ENCODE measurements at places on chromosomes 5 and 9. TPM values are rescaled to one million over a fixed set of nuclear protein-coding genes. Genes with fewer than 3 reads are reported as not detected.

GRCh38 chr9:27423915-27424710, 100.0 kb upstream of the IFNK start:
- DNase-seq, result no peak

GRCh38 chr5:54775645-54776044, 209.7 kb downstream of the ESM1 start:
- DNase-seq, result no peak

Gene MSMP
- total RNA-seq, result not detected

DNA sequence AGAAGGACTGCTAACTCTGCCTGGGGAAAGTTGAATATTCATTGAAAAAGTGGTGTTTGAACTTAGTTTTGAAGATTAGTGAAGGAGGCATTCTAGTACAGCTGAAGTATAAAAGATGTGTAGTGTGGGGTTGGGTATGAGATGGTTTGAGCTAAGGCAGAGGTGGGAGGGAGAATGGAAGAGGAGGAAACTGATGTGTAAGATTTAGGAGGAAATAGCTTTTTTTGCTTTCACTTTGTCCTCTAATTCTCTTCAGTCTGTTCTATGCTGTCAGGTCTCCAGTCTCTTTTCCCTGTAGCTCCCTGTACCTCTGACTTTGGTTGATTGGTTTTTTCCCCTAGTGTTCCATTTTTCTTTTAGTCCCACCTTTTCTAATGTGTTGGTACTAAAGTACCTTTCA, 9.0 kb downstream of the CREBRF start:
- DNase-seq, result no peak

- no peak for DNase-seq
Measured at GRCh38 chr5:66867618-66868322, 271.6 kb downstream of the MAST4 start.

- DNase-seq, result no peak
Measured at GRCh38 chr9:68847765-68848164, 142.7 kb downstream of the PIP5K1B start.

DNA sequence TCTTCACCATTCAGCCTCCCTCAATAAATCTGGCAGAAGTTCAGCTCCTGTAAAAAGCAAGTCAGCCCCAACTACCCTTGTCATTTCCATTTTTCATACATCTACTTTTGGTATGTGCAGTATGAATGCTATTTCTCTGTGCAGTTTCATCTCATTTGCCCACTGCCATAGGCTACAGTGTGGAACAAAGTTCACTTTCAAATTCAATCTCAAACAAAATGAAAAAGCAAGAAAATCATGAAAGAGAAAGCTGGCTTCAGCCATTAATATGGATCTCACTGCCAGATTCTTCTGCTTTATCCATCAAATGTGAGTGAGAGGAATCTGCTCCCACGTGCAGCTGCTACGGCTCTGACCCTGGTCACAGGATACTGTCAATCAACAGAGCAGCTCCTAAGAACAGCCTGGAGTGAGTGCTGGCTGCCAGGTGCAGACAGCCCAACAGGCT, 494.2 kb downstream of the ZNF608 start:
- DNase-seq, result no peak

DNA sequence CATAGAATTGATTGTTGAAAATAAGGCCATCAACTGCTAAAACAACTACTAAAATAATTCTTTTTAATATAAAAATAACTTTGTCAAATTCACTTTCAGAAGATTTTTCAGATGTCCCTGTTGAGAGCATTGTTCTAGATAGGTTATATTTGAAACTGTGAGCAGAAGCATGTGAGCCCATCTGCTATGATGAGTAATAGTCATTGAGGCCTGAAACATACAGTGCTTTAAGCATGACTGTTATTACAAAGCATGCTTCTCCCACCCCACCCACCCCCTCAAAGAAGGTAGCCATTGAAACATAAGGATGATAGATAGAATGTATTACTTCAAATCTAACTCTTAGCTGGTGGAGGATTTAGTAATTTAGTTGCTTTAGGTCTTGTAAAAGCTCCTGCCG, 86.0 kb downstream of the UHRF2 start:
- no peak for DNase-seq

Gene FRMD3
- 2.0 TPM for total RNA-seq

- DNase-seq, result no peak
Measured at GRCh38 chr5:135498637-135498995, 37.1 kb downstream of the NEUROG1 start.

Gene ZFP2
- not detected for total RNA-seq

GRCh38 chr5:106312360-106312759, 1358.4 kb downstream of the EFNA5 start:
- no peak for DNase-seq

DNA sequence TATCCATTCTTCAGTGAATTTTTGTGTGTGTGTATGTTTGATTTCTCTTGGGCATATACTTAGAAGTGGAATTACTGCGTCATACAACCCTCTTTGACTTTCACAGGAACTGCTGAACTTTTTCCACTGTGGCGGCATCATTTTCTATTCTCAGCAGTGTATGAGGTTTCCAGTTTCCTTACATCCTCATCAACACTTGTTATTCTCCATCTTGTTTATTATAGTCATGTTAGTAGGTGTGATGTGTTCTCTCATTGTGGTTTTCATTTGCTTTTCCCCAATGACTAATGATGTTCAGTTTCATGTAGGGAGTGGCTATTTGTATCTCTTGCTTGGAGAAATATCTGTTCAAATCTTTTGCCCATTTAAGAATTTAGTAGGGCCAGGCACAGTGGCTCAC, 2.6 kb downstream of the ZNF79 start:
- no peak for DNase-seq

Gene DMRTA1
- total RNA-seq, result 6.0 TPM

DNA sequence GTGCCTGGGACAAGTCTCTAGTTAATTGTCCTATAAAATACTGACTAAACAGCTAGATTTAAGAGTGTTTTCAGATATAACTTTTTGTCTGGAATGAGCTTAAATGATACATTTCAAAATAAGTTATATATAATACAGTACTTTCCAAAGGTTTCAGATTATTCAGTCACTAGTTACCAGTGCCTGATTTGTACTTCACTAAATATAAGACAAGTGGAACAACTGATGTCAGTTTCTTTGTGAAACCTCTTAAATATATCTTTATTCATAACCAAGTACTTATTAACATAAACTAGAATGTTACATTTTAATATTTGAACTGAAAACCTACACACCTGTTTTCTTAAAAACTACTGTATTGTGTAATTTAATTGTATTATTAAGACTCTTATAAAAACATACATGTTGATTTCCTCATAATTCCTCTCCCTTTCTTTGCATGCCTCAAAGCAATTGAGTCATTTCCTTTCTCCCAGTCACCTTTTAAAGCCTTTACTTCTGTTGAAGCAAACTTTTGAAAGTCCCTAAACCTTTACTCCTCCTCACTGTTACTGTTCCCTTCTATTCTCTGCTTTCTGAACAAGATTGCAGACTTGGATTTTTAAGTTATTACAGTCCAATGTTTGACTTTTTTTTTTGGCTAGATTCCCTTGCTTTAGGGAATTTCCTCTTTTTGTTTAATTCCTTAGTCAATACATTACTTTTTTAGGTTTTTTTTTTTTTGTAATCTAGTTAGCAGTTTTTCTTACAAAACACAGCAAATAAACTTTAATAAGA, 8.7 kb upstream of the SEMA6A start:
- DNase-seq, result no peak

DNA sequence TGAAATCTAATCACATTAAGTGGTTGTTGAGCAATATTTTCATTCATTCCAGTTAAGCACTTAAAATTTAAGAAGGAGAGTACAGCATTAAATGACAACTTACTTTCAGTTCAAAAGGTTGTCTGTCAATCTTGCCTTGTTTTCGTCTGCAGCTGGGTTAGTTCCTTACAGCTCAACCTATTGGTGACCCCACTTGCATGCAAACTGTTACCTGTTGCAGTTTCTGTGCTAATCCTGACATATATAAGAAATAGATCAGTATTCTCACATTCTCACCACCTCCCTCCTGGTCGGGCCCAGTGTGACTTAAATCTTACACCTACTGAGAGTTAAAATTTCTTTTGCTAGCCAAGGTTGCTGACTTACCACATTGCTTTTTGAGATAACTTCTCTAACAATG, 191.8 kb upstream of the SMC2 start:
- DNase-seq, result no peak

DNA sequence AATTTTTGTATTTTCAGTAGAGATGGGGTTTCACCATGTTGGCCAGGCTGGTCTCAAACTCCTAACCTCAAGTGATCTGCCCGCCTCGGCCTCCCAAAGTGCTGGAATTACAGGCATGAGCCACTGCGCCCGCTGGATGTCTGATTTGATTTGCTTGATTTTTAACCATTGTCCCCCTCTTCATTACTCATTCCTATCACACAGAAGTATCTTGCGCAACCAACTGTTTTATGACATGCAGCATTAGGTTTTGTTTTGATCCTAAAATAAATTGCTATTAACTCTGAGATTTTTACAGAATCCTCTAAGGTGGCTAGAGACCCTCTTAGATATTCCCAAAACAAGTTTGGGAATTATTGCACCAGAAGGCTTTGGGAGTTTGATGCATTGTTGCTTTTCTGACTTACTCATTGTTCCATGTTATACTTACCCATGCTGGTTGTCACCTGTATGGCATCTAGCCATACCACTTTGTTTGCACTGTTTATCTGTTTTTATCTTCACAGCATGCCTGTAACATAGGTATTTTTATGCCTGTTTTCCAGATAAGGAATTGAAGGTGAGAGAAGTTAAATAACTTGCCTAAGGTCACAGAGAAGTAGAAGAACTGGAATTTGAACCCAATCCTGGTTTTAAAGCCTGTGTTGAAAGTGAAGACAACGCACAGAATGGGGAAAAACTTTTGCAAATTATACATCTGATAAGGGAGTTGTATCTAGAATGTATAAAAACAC, 35.9 kb upstream of the PWWP2A start:
- DNase-seq, result no peak

- no peak for DNase-seq
Measured at GRCh38 chr5:111950660-111951059, 193.7 kb upstream of the NREP start.

Gene UBE2B
- 3.9 TPM for total RNA-seq

DNA sequence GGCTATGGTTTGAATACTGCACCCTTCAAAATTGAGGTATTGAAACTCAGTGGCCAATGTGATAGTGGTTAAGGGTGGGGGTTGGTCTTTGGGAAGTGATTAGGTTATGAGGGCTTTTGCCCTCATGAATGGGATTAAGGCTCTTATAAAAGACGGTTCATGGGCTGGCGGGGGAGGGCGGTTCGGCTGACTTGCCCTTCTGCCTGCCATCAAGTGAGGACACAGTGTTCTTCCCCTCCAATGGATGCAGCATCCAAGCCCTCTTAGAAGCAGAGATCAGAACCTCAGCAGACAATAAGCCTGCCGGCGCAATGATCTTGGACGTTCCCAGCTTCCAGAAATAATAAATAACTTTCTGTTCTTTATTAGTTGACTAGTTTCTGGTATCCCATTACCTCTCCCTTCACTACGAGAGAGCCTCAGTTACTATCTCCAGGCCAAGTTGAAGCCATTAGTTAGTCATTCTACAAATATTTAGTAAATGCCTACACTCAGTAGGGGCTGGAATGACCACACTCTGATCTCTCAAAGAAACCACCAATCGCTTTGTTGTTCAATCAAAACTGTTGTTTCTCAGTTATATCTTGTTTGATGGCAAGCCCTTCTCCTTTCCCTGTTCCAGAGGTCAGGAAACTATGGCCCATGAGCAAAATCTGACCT, 219.3 kb downstream of the TSSK1B start:
- DNase-seq, result no peak

GRCh38 chr9:73371801-73372200, 220.1 kb downstream of the ANXA1 start:
- no peak for DNase-seq

Gene CCNO
- total RNA-seq, result 5.4 TPM

Gene IFNA21
- not detected for total RNA-seq

DNA sequence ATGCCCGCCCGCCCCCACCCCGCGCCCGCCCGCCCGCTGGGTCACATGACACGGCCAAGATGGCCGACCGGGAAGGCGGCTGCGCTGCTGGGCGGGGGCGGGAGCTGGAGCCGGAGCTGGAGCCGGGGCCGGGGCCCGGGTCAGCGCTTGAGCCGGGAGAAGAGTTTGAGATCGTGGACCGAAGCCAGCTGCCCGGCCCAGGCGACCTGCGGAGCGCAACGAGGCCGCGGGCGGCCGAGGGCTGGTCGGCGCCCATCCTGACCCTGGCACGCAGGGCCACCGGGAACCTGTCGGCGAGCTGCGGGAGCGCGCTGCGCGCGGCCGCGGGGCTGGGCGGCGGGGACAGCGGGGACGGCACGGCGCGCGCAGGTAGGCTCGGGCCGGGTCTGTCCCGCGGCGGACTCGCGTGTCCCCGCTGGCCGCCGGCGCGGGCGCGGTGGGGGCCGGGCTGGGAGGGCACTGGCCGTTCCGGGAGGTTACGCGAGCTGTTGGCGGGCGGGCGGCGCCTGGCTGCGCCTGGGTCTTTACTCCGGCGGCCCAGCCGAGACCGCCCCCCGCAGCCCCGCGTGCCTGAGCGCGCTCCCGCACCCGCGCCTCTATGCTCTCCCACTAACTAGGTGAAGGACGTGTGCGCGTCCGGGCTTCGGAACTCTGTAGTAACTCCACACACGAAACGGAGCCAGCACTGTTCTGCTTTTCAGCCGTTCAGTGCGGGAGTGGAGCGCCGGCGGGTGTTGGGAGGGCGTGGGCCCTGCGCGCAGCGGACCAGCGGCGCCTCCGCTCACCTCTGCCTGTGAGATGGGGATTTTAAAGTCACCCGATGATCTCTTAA, at the start of gene RUFY1:
TSS of gene RUFY1 (plus strand) at position 44 of the 832 bp plus-strand sequence. CDS start at position 60, 16 bp downstream.
- DNase-seq, result peak; percentile 83

DNA sequence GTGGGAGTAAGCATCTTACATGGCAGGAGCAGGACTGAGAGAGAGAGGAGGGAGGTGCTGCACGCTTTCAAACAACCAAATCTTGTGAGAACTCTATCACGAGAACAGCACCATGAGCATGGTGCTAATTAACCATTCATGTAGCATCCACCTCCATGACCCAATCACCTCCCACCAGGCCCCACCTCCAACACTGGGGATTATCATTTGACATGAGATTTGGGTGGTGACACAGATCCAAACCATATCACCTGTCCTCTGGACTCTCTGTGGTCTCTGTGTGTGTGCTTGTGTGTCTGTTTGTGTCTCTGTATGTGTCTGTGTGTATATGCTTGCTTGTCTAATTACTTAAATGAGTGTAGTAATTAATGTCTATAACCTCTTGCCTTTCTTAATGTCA, 31.1 kb downstream of the SEC61B start:
- DNase-seq, result no peak

DNA sequence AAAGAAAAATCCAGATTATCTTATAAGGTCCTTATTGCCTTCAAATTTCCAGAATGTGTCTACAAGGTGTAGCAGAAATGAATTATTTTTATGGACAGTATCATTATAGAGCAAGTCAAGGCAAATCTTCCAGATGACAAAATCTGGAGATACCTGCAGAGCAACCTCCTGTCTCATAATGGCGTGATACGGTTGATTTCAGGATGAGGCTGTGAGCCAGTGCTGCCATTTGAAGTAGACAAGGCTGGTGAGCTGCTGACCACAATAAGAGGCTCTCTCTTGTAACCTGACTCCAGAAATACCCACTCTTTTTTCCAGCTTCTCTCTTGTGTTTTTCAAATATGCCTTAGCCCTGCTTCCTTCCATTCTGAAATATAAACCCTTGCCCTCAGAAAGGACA, 108.2 kb downstream of the HTR1A start:
- DNase-seq, result no peak
